ENCODE measurements at places on chromosomes 3 and 15.

DNA sequence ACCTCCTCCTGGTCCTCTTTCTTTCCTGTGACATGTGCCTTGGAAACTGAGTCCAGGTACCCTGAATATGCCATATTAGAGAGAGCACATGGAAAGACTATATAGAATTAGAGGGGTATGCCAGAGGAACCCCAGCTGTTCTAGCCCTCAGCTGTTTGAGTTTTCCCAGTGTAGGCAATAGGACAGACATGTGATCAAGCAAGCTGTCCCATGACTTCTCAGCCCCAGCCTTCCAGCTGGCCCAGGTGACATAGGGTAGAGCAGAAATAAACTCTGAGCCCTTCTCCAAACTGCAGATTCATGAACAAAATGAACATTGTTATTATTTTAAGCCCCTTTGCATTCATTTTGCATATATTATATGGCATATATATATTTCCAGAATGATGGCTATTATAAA, 118.7 kb downstream of the PPM1L start:
- DNase-seq, result no peak

DNA sequence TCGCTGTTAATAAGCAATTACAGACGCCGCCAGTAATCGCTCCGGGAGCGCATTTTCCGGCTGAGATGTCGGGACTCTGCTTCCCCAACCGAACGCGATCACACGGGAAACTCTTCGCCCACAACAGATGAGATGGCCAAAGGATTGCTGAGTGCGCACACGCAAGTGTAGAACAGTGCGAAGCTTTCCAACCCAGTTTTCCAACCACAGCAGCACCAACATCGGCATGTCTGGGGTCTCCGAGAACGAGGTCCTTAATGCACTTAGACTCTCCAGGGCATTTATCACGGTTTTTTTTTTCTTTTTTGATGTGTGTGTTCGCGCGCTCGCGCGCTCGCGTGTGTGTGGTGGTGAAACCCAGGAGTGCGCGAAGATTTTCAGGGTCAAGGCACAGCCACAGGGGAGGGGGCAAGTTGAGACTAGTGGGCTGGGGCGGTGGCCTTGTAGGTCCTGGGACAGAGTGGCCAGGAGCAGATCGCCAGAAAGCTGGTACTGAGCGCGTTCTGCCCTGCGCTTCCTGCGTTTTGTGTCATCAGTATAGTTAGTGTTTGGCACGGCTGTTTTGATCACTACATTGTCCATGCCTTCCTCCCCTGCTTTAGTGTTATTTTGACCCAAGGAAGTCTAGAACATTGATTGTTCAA, 1.8 kb upstream of the EOMES start:
- DNase-seq, result no peak

- peak; percentile 6 for DNase-seq
These were observed 555.8 kb upstream of the IL12A start for GRCh38 chr3:159432682-159433340.

GRCh38 chr3:140276703-140277102, 341.7 kb downstream of the CLSTN2 start:
- no peak for DNase-seq

DNA sequence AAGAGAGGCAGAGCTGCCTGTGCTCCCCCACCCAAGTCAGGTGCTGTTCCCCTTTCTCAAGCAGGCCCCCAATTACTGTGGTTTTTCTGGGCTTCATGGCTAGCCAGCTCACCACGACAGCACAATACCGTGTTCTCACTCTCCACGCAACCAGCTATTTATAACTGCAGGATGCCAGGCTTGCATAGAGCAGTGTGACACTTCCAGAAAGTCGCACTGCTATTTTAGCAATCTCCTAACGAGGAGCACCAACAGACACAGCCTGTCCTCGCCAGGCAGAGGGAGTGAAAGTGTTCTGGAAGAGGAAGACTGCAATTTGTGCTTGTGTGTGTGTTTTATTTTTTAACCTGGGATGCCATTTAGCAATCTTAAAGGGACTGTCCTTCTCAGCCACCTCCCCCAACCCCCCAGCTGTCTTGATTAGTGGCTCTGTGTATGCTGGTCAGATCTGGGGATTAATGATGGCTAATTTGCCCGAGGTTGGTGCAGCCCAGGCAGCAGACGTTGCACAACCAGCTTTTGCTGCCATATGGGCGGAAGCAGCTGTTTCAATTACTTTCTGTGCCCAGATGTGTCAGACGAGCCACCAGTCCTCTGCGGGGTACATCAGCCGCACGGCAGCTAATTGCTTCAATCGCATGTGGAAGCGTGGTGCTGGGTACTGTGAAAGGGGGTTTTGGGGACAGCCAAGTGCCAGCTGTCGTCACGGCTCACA, 268.0 kb upstream of the ARRDC4 start:
- DNase-seq, result no peak
